ENCODE measurements at places on chromosomes 5 and 9.

GRCh38 chr5:166346726-166347374, 1944.6 kb upstream of the WWC1 start:
- DNase-seq = no peak

DNA sequence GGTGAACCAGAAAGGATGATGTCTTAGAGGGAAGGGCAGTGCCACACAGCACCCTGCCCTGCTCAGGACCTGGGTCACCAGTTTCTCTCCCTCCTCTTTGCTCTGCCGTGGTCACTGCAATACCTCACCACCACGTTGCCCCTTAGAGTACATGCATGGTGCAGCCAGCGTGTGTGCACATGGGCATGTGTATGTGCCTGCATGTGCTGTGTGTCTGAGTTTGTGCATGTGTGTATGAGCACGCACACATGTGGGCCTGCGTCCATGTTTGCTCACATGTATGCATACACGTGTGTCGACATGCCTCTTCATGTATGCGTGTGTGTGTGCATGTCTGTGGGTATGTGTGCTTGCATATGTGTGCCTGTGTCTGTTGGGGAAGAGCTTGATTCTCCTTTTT, 41.5 kb upstream of the SEMA4D start:
- no peak for DNase-seq

DNA sequence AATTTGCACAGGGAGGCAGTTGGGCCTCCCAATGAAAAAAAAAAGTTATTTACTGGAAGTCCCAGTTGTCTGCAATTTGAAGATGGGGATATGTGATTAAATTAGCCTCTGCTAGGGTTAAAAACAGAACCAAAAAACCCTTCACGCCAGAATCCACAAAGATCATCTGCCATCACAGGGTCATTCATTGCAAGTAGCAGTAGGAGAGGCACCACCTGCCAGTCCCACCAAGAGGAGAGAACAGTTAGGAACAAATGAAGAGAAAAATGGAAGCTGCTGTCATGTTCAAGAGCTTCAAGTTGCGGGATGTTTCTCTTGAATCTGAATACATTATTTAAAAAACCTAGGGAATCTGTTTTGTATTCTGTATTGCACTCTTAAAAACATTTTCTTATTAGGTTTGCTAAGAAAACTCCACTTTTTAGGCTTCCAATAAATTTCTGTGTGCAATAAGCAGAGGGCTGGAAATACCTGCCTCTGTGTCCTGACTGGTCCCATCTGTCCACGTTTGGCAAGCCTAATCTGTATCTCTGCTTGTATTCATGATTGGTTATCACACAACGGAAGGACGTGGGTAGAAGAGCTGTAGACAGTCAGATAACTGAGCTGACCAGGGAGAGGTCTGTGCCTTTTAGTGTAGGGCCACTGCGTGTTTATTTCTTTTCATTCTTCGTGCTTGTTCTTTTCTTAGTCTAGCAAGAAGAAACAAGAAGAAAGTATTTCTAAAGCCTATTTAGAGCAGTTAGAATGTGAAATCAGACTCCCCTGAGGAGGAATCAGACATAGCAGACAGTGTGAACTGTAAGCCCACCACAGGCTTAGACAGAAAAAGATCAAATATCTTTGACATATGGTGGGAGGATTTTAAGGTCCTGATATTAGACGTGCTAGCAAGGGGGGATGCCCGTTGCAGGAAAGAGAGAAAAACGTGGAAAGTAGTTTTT, 630.6 kb upstream of the SEMA6A start:
- no peak for DNase-seq

- DNase-seq = no peak
Measured at GRCh38 chr9:14573319-14573718, 119.9 kb downstream of the ZDHHC21 start.

DNA sequence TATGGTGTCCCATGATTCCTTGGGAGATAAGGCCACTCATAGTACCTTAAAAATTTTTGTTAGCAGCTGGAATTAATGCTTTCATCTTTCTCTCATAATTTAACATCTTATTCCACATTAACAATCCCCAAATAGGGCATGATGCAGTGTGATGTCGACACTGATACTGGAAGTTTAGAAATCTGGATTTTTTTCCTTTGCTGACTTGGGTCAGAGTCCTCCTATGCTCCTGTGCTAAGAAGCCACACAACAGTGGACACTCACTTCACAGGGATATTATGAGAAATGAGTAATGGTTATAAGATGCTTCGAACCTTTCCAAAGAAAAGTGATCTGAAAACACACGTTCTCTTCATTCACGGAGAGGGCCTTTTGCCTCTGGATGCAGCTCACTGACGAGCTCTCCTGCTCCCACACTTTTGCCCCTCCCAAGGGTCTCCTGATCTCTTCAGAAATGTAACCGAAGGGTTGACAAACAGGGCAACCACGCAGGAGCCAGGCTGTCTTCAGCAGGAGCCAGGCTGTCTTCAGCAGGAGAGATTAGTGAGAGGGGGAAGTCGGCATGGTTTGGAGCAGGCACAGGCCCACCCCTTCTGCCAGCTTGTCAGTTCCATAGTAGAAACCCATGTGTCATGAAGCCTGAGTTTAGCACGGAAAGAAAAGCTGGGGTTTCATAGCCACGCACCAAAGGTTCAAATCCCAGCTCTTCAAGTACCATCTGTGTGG, 247.8 kb downstream of the AOPEP start:
- DNase-seq = no peak

GRCh38 chr9:929719-930118, 46.7 kb upstream of the DMRT3 start:
- no peak for DNase-seq

GRCh38 chr5:172830275-172830799, 3.7 kb upstream of the ERGIC1 start:
- DNase-seq = no peak

DNA sequence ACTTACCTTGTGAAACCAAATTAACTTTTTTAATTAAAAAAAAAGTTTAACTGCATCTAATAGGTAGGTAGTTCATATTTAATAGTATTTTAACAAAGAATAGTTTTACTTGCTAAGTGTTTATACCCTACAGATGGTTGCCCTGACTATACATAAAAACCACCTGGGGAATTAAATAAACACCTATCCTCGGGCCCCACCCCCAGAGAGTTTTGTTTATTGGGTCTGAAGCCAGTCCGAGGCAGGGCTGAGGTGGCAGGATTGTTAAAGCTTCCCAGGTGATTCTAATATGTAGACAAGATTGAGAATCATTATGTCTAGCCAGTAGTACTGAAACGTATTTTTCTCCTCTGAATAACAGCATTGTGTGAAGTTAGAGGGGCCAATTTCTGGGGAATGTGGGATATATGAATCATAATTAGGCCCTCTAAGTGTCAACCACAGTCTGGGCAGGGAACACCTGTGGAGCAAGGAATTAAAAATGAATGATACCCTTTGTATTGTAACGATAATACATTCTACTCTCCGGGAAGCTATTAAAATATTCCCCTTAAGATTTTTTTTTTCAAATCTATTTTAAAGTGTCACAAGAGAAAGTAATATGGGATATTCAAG, 5.6 kb upstream of the PAM start:
- no peak for DNase-seq

GRCh38 chr5:168890816-168891812, 311.9 kb upstream of the PANK3 start:
- DNase-seq = no peak

- DNase-seq = no peak
Measured at GRCh38 chr5:87877023-87877422, 391.6 kb downstream of the TMEM161B start.

DNA sequence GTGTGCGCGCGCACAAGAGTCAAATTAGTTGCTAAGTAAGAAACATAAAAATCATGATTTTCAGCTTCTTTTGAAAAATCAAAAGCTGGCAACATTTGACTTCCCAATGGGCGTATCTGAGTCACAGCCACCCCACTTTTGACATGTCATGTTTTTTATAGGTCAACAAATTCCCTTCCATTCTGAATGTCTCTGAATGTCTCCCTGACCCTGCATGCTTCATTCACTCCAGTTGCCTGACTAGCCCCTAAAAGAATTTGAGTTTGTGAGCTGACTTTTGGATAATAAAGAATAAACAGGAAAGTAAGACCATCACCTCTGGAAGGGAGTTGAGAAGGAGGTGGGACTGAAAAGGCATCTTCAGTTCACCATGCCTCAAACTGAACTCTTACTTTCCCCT, 20.2 kb upstream of the GLIS3 start:
- DNase-seq = no peak

GRCh38 chr9:134272302-134273023, 53.8 kb upstream of the RXRA start:
- DNase-seq = no peak

DNA sequence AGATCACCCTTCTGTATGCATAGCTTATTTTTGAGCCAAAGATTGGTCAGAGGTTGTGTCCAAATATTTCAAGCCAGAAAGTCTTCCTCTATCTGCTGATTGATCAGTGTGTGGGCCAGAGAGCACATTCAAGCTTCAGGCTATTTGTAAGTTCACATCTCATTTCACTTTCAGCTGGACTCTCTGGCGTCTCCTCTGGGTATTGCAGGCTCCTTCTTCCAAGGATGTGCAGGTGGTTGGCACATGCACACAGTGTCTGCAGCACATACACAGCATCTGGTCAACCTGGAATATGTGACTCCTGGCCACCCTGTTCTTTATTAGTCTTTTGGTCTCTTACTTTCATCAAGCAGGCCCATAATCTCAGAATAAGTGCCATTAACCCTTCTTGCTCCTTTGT, 516.1 kb downstream of the ANXA1 start:
- DNase-seq = no peak

GRCh38 chr9:136344544-136345280, 17.4 kb downstream of the GPSM1 start:
- no peak for DNase-seq

- no peak for DNase-seq
Measured at GRCh38 chr9:22030101-22030598, 21.0 kb upstream of the CDKN2B start.

DNA sequence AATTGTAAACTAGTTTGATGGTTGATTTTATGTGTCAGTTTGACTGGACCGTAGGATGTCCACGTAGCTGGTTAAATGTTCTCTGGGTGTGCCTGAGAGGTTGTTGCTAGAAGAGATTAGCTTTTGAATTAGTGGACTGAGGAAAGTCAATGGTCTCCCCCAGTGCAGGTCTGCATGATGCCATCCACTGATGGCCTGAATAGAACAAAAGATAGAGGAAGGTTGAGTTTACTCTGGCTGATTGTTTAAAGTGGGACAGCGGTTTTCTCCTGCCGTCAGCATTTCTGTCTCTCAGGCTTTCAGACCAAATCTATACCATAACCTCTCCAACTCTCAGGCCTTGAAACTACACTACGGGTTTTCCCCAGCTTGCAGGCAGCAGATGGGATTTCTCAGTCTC, 899.2 kb upstream of the WWC1 start:
- DNase-seq = no peak

- DNase-seq = no peak
Measured at GRCh38 chr5:112958093-112959088, 18.2 kb upstream of the DCP2 start.

- DNase-seq = no peak
Measured at GRCh38 chr9:110555551-110556331, 23.8 kb downstream of the SVEP1 start.

GRCh38 chr5:96706433-96707111, 44.4 kb downstream of the CAST start:
- DNase-seq = no peak

GRCh38 chr5:74384851-74385250, 255.7 kb downstream of the ENC1 start:
- no peak for DNase-seq

DNA sequence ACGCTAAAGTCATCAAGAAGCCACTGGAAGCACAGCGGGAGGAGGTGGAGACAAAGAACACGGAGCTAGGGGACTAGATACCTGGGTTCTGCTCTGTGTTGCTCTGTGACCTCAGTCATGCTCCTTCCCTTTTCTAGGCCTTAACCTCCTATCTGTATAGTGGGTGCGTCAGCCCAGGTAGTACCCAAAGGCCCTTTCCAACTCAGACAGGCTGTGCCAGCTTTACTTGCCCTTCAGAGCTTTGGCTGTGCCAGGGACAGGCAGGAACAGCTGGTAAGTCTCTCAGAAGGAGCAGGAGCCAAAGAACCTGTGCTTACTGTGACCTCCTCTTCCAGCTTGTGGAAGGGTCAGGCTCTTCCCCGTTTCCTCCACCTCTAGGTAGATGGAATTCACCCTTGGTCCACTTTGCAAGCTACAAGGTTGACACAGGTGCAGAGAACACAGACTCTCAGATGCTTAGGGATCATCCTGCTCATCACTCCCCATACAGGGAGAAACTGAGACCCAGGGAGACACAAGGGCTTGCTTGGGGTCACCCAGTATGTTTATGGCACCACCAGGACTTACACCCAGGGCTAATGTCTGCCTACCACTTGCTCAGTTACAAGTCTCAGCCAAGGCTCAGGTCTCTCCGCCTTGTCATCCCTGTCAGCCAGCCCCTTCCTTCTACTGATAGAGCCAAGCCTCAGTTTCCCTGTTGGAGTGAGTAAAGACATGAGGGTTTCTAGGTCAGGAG, 1.7 kb downstream of the CCDC69 start:
- DNase-seq = no peak

GRCh38 chr9:95478335-95478734, 38.4 kb downstream of the PTCH1 start:
- no peak for DNase-seq

- DNase-seq = no peak
Measured at GRCh38 chr5:173313351-173313801, 14.8 kb downstream of the STC2 start.

GRCh38 chr5:170312666-170313065, 15.1 kb upstream of the LCP2 start:
- peak; percentile 79 for DNase-seq

DNA sequence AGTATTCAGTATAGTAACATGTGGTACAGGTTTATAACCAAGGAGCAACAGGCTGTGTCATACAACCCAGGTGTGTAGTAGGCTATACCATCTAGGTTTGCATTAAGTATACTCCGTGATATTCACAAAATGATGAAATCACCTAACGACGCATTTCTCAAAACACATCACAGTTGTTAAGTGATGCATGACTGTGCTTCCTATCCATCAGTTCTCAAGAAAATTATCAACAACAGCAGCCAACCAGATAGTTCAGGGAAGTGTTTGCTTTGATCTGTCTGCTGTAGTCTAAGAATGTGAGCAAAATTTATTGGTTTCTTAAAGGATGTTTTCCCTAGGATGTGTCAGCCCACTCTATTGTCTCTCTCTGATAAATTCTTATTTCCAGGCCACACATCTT, 7.4 kb downstream of the ZBTB26 start:
- DNase-seq = no peak

- DNase-seq = peak; percentile 16
Measured at GRCh38 chr9:90774682-90775081, 26.9 kb upstream of the SYK start.

GRCh38 chr9:134319306-134320125, 6.7 kb upstream of the RXRA start:
- DNase-seq = no peak

DNA sequence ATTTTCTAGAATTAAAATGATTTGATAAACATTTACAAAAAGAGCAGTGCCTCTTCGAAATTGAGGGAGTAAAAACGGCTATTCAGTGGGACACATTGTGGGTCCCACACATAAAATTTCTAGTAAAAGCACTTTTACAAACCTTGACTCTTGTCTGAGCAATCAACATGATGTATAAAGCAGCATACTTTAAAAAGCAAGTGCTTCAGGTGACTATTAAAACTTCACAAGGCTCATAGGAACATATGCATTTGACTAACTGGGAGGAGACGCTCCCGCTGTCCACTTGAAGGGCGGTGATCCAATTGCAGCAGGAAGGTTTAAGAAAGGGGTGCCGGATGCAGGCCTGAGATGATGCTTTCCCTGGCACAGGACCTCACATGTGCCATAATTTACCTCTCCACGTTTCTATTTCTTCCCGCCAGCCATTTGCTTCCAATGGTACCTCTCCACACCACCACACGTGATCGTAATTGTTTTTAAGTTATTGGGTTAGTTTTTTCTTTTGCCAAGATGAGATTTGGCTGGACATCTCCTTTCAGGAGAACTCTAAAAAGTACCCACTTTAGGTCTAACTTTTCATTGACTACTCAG, 1.8 kb downstream of the MCTP1 start:
- no peak for DNase-seq
